T-helper 17 cell (primary cell): ENCODE measurements at places on chromosomes 12 and 14. TPM values are rescaled to one million over a fixed set of nuclear protein-coding genes. Genes with fewer than 3 reads are reported as not detected.
A peak's percentile ranks its signal among the peaks of the same experiment; 100 is the strongest.

CLEC4E gene
- 2.0 TPM for total RNA-seq

DAO gene
- total RNA-seq: not detected

SLC4A8 gene
- total RNA-seq: 1.6 TPM

GRCh38 chr12:2854669-2855453 lies 2.0 kb downstream of the TEX52 start:
- no peaks in the 10 kb centered on the region for H3K27me3 ChIP-seq
- no peak for DNase-seq
- no peak overlapping the region for H3K4me3 ChIP-seq
- H3K27ac ChIP-seq: no peak overlapping the region

DNA sequence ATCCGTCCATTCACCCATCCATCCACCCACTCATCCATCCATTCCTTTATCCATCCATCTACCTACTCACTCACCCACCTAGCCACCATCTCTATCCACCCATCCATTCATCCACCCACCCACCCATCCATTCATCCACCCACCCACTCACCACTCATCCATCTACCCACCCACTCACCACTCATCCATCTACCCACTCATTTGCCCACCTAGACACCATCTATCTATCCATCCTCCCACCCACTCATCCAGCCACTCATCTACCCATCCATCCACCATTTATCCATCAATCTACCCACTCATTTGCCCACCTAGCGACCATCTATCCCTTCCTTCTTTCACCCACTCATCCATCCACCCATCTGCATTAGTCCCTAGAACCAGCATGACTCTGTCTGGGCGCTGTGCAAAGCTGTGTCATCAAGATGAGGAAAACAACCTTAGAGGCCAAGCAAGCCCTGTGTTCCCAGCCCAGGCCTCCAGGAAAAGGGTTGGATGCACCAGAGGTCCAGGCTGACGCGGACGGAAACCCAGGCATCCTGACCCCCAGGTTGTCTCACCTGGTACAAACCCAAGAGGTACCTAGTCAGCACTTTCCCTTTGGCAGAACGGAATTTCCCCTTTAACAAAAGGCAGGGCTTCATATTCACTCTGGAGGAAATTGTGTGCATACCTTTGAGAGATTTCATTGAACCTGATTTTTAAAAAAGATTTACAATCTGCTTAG lies 73.7 kb downstream of the NOC4L start:
- H3K36me3 ChIP-seq: peaks cover 2% of the 10 kb centered on the region
- H3K4me3 ChIP-seq: no peak overlapping the region
- H3K27ac ChIP-seq: no peak overlapping the region
- no peak for DNase-seq
- H3K4me1 ChIP-seq: peaks cover 9% of the 10 kb centered on the region

- no peaks in the 10 kb centered on the region for H3K36me3 ChIP-seq
- no peak overlapping the region for H3K27ac ChIP-seq
- H3K27me3 ChIP-seq: no peaks in the 10 kb centered on the region
- no peaks in the 10 kb centered on the region for H3K4me1 ChIP-seq
- no peak overlapping the region for H3K4me3 ChIP-seq
- DNase-seq: no peak
These were observed 59.5 kb upstream of the ARHGAP5 start for GRCh38 chr14:32017587-32017986.

GRCh38 chr14:104132981-104133380 lies 5.4 kb upstream of the KIF26A start:
- peaks cover 3% of the 10 kb centered on the region for H3K4me1 ChIP-seq
- H3K36me3 ChIP-seq: no peaks in the 10 kb centered on the region
- DNase-seq: peak; percentile 3
- no peak overlapping the region for H3K27ac ChIP-seq

DNA sequence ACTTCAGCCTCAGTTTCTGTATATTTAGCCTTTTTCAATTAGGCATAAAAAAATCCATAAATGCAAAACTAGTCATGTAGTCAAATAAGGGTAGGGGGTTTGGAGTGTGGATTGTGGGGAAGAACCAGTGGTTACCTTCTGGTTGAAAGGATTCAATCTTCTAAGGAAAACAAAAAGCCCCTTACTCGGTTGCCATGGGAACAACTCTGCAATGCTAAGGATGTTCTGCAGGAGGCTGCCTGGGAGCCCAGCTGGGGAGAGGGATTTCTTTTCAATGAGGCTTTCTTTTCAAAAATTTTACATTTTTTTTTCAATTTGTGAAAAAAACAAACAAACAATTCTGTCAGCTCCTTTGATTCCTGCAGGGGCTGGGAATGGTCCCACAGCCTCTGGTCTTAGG lies 67.2 kb downstream of the SLC8A3 start:
- peaks cover 47% of the 10 kb centered on the region for H3K27me3 ChIP-seq
- no peak for DNase-seq
- H3K27ac ChIP-seq: no peak overlapping the region
- no peaks in the 10 kb centered on the region for H3K4me1 ChIP-seq
- H3K4me3 ChIP-seq: no peak overlapping the region

- no peaks in the 10 kb centered on the region for H3K27me3 ChIP-seq
- H3K4me1 ChIP-seq: peaks cover 10% of the 10 kb centered on the region
- H3K27ac ChIP-seq: no peak overlapping the region
- H3K4me3 ChIP-seq: no peak overlapping the region
- DNase-seq: no peak
- peaks cover 5% of the 10 kb centered on the region for H3K36me3 ChIP-seq
These were observed 10.7 kb downstream of the EID3 start for GRCh38 chr12:104314242-104314614.

GRCh38 chr12:104750061-104750460 lies 208.0 kb downstream of the SLC41A2 start:
- H3K27ac ChIP-seq: peak overlapping the region; percentile 96
- H3K4me3 ChIP-seq: peak overlapping the region; percentile 31
- no peak for DNase-seq
- H3K36me3 ChIP-seq: no peaks in the 10 kb centered on the region
- H3K4me1 ChIP-seq: peaks cover 56% of the 10 kb centered on the region

DNA sequence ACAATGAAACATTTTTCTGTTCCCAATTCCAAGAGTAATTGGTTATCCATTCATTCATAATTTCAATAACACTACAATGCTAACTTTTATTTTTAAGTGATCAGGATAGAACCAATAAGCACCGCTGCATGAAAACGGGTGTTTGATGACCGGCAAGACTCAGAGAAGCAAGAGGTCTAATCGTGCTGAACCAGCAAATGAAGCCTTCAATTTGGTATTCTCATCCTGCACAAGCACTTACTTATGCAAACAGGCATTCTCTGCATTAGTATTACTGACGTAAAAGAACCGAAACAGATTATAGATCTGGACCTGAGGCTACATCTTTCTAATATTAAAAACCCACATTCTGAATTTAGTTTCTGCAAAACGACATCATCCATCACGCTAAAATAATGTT lies 67.7 kb downstream of the RBM19 start:
- peaks cover under 1% of the 10 kb centered on the region for H3K4me1 ChIP-seq
- no peak overlapping the region for H3K27ac ChIP-seq

DNA sequence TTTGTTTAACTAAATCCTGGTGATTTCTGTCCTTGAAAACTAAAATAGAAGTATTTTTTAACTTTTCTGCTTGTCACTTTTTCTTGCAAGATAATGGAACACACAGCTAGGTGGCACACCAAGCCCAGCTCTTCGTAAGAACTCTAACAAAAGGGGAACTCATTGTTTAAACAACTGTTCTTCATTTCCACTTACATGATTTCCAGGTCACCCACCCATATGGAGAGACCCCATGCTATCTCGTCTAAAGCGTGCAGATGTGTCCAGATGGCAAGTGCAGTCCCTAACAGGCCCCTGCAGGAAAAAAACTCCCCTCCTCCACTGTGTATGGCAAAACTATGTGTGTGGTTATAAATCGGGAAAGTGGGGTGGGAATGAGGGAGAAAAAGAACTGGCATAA lies 43.3 kb upstream of the NT5DC3 start:
- no peaks in the 10 kb centered on the region for H3K27me3 ChIP-seq
- H3K4me3 ChIP-seq: no peak overlapping the region
- peaks cover 19% of the 10 kb centered on the region for H3K4me1 ChIP-seq
- no peaks in the 10 kb centered on the region for H3K36me3 ChIP-seq

DNA sequence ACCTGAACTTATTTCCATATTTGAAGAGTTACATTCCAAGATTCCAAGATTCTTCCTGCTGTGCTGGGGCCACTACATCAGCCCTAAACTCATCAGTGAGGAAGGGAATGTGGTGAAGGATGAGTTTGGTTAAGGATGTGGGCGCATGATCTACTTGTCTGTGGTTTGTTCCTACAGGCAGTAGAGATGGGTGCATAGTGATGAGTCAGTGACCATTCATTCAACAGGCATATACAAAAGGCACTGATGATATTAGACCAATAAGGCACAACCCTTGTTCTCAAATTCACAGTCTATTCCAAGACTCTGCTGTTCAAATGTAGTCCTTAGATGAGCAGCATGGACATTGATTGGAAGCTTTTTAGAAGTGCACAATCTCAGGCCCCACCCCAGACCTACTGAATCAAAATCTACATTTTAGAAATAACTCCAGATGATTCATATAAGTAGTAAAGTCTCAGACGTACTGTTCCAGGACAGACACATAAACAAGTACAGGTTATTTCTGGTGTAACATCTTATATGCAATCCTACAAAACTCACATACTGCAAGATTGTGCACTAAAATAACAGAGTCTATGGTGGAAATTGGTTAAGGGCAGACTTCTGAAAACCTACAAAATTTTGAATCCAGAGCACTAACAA lies 47.7 kb upstream of the MAP3K9 start:
- no peaks in the 10 kb centered on the region for H3K36me3 ChIP-seq
- H3K27me3 ChIP-seq: no peaks in the 10 kb centered on the region
- no peak for DNase-seq
- no peak overlapping the region for H3K4me3 ChIP-seq
- no peak overlapping the region for H3K27ac ChIP-seq

DNA sequence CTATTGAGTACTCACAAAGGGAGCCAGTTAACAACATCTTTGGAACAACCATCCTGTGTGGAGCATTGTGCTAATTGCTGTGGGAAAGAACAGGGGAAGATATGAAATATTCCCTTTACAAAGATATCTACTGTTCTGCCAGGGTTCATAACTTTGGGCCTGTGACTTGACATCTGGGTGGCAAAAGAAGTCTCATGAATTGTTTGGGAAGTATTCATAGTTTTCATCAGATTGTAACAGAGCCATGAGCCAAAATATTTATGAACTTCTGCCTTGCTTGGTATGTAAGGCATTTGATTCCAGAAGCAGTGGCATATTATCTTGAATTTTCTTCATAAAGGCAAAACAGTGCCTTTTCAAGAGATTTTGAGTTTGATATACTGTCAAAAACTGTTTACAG lies 816.2 kb downstream of the DIO2 start:
- H3K4me3 ChIP-seq: no peak overlapping the region
- no peaks in the 10 kb centered on the region for H3K4me1 ChIP-seq
- DNase-seq: no peak
- H3K36me3 ChIP-seq: no peaks in the 10 kb centered on the region

DNA sequence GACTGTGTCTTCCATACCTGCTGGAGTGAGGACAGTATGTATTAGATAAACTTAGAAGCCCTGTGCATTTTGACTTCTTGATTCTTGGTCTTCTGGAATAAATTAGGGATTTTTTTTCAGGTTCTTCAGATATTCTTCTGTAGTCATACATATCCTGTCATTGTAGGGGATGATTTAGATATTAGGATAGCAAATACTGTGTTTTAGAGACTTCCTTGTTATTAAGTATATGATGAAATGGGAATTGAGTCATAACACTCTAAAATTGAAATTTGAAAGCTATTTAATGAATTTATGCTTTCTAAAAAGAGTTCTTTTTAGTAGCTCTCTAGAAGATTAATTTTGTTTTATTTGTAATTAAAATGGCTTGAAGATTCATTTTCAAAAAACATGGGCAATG lies 371.5 kb upstream of the RGS6 start:
- no peak for DNase-seq
- H3K27ac ChIP-seq: peak overlapping the region; percentile 19
- H3K4me1 ChIP-seq: peaks cover 29% of the 10 kb centered on the region
- peaks cover 2% of the 10 kb centered on the region for H3K36me3 ChIP-seq
- no peak overlapping the region for H3K4me3 ChIP-seq

- H3K36me3 ChIP-seq: peaks cover 2% of the 10 kb centered on the region
- no peak for DNase-seq
- peaks cover 3% of the 10 kb centered on the region for H3K4me1 ChIP-seq
- H3K27me3 ChIP-seq: peaks cover 67% of the 10 kb centered on the region
- H3K27ac ChIP-seq: no peak overlapping the region
These were observed 16.5 kb downstream of the TMEM30B start for GRCh38 chr14:61264651-61265050.

DNA sequence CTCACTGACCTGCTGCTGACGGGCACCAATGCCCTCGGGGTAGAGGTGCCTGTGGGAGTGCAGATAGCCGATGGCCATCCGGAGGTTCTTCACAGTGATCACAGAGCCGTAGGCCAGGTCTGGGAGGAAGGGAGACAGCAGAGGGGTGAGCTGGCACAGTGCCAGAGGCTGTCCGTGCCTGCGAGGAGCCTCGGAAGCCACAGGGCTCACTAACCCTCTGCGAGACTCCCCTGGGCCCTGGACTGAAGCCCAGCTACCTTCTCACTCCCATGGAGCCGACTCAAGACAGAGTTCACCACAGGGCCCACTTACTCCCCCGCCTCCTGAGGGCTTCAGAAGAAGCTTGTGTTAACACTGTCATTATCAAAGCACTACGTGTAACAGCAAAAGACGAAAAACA lies 24.5 kb downstream of the POMT2 start:
- no peak overlapping the region for H3K4me3 ChIP-seq
- DNase-seq: no peak
- H3K27me3 ChIP-seq: no peaks in the 10 kb centered on the region

GRCh38 chr14:104658325-104658712 lies 31.1 kb upstream of the INF2 start:
- H3K4me3 ChIP-seq: no peak overlapping the region
- peaks cover 4% of the 10 kb centered on the region for H3K4me1 ChIP-seq
- H3K27me3 ChIP-seq: peaks cover 20% of the 10 kb centered on the region
- H3K36me3 ChIP-seq: no peaks in the 10 kb centered on the region
- no peak for DNase-seq

DNA sequence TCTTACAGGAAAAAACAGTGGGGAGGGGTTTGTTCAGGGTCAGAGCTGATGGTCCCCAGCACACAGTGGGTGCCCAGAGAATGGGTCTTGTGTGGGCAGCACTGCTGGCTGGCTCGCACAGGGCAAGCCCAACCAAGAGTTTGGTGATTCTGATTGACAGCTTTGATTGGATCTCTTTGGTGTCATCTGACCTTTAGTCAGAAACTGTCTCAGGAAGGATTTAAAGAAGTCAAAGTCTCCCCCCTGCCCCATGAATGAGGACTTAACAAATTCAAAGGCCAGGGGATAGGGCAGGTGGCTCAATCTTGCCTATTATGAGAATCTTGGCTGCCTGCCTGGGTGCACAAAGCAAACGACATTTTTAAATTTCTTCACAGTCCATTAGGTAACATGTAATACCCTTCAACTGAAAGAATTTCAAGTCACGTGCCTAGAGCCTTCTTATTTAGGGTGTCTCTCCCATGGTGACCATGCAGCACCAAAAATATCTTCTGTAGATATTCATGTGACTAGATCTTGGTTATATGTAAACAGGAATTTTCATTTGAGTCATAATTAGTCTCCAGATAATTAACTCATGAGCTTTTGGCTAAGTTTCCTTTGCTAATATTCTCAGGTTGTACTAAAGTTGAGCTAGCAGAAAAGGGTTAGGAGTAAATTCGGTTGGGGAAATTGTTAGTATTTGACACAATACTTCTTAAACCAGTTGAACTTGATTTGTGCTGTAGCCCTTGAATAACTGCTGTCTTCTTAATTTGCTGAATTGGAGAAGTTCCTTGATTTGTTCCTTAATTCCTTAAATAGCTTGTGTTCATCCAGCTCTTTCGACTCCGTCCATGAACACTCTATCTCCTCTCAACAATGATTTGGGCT lies 54.5 kb upstream of the HECTD1 start:
- peaks cover 1% of the 10 kb centered on the region for H3K27me3 ChIP-seq
- no peaks in the 10 kb centered on the region for H3K36me3 ChIP-seq
- H3K27ac ChIP-seq: no peak overlapping the region
- H3K4me3 ChIP-seq: no peak overlapping the region
